ENCODE measurements at places on chromosomes 13 and 19.

DNA sequence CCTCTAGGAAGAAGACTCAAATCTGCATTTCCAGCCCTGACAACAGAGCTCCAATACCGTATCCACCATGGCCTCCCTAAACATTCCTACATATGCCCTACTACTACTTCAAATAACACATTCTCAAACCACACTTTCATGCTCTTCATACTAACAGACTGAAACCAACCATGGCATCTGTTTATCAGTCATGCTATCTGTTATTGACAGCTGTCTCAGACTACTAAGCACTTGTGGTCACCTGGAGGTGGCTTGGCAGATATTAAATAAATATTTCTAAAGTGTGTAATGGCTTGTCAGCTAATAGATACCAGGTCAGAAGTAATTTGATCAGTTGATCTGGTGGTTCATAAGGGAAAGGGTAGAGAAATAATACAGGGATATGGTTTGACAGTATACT, 489.1 kb downstream of the DIAPH3 start:
- no peak for DNase-seq

DNA sequence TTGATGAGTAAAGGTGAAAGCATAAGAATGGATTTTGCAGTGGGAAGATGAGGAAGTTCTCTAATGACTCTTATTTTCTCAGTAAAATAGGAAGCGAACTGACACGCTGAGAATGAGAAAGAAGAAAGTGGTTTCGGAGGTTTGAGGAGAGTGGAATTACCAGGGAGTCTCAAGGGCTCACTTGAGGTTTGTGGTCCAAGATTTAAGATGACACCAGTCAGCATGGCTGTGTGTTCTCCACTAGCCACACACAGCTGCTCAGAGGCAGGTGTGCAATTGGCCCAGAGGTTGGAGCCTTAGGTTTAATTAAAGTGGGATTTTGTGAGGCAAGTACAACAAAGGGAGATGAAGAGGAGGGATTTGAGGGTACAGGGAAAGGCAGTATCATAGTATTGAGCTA, 99.6 kb upstream of the NBEA start:
- no peak for DNase-seq

- DNase-seq = no peak
Observed at GRCh38 chr13:39405107-39405506, 197.9 kb downstream of the LHFPL6 start.

GRCh38 chr19:54345938-54346386, 7.0 kb upstream of the LILRA4 start:
- no peak for DNase-seq

DNA sequence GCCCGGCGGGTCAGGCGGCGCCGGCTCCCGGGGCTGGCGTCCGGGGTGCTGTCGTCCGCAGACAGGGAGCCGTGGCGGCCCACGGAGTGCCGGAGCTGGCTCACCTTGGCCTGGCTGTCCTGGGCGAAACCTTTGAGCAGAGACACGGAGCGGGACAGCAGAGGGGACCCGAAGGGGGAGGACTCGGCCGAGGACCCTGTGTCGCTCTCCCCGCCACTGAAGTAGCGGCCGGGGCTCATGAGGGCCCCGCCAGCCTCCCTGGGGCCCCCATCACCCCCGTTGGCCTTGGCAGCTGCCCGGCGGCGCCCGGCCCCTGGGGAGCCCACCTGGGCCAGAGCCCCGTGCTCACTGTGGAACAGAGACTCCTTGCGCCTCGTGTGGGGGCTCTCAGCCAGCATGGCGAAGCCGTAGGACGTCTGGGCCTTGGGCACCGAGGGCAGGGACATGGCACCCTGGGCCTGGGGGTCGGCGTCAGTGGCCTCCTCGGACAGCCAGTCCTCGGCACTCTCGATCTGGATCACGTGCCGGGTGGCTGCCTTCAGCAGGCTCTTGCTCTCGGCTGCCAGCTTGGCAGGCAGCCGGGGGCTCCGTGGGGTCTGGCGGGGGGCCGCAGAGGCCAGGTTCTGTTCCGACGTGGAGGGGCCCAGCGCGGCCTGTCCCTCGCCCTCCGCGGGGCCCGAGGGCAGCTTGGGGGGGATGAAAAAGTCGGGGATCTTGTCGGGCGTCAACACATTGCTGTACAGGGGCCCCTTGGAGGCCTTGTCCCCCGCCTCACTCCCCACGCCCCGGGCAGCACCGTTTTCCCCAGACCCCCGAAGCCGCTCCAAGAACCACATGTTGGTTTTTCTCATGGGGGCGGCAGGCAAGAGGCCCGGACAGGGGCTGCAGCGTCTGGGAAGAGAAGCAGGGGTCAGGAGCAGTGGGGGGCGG, 1.2 kb downstream of the C2CD4C start:
- DNase-seq = no peak

Measured in NCI-H1436 treated with DMSO at 0.1 percent for 48 hours (cell line).